ENCODE measurements at places on chromosomes 1 and 21. TPM values are rescaled to one million over a fixed set of nuclear protein-coding genes. Genes with fewer than 3 reads are reported as not detected.

Gene SLC45A1
- polyA plus RNA-seq = not detected

- H3K36me3 ChIP-seq = no peaks in the 10 kb centered on the region
- no peak overlapping the region for H3K27ac ChIP-seq
- peaks cover 48% of the 10 kb centered on the region for H3K4me1 ChIP-seq
- no peak overlapping the region for H3K4me3 ChIP-seq
- H3K27me3 ChIP-seq = no peaks in the 10 kb centered on the region
- DNase-seq = no peak
These were observed 160.1 kb downstream of the SLC45A1 start for GRCh38 chr1:8477983-8478362.

- no peak overlapping the region for H3K4me3 ChIP-seq
- peak; percentile 70 for DNase-seq
- no peaks in the 10 kb centered on the region for H3K36me3 ChIP-seq
- no peak overlapping the region for H3K27ac ChIP-seq
These were observed 87.4 kb downstream of the FASLG start for GRCh38 chr1:172746091-172746949.

Gene GBP1
- polyA plus RNA-seq = 1.5 TPM

Gene ZNF695
- polyA plus RNA-seq = 1.2 TPM

DNA sequence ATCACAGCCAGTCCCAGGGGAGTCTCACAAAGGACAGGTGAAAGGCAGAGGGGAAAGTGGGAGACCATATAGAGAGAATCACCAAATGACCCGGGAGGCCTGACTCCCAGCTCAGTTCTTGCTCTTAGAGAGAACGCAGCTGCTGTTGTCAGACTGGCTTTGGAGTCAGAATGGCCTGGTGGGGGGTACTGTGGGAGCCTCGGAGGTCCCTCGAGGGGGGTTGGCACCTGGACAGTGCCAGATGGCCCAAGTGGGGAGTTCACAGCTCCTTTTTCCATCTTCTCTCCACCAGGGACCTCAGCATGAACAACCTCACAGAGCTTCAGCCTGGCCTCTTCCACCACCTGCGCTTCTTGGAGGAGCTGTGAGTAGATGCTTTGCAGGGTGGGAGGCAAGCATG is 31.5 kb downstream of the LGR6 start:
- H3K4me1 ChIP-seq = peaks cover 9% of the 10 kb centered on the region
- H3K36me3 ChIP-seq = no peaks in the 10 kb centered on the region
